Ecto neural progenitor cell (in vitro differentiated cells): ENCODE measurements at places on chromosomes 6 and 20.

GRCh38 chr6:169254456-169255316, 1.0 kb upstream of the THBS2 start:
- no peak for DNase-seq

DNA sequence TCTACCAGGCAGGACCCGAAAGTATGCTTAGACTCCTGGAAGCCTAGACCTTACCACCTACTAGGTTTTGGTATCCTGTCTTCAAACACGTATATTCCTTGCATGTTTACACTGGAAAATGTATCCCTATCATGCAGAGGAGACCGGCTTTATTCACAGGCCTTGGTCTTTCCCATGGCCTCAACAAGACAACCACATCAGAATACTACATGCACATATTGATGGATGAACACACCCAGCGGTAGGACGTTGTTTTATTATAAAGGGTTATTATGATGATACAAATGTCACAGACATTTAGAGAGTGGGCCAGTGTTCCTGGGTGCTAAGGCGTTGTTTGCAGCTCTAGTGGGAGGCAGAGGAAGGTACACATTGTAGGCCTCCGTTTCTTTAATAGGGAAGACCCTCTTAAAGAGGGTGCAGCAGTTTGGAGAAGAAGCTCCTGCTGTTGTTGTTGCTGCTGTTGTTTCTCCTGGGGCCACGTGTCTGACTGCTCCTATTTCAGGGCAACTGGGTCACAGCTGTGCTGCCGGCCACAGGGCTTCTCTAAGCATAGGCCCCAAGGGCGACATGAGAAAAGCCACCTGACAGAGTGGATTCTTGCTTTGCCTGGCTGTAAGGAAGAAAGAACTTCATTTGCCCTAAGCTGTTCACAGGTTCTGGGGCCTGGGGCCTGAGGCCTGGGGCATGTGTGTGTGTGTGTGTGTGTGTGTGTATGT, 98.3 kb upstream of the SASH1 start:
- peak; percentile 47 for DNase-seq

GRCh38 chr20:62651285-62652021, 9.2 kb downstream of the SLCO4A1 start:
- no peak for DNase-seq

DNA sequence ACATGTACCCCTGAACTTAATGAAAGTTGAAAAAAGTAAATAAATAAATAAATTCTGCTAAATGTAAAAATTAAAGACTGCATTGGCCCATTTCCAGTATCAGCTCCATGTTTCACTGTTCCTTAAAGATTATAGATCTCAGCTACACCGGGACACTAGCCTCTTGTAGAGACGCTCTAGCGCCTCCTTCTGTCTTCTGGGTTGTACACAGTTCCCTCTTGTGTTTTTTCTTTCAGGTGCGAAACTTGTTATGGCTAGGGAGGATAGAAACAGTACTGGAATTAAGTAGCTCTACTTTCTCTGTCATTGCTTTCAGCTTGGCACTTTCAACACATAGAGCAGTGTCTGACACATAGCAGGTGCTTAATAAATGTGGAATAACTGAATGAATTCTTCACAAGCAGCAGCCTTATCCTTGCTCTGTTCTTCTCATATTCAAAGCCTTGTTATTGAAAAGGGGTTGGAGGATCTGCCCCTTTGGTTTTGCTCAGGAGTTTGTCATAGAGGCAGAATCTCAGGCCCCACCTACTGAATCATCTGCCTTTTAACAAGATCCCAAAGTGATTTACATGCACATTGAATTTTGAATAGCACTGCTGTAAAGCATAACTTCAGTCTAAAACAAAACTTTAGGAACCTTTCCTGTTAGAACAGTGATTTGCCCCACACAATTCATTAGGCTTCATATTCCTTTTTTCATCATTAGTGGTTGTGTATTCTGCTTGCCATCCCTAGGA, 92.3 kb downstream of the FIG4 start:
- no peak for DNase-seq

- DNase-seq, result no peak
Measured at GRCh38 chr20:37254114-37254878, 7.3 kb downstream of the GHRH start.

DNA sequence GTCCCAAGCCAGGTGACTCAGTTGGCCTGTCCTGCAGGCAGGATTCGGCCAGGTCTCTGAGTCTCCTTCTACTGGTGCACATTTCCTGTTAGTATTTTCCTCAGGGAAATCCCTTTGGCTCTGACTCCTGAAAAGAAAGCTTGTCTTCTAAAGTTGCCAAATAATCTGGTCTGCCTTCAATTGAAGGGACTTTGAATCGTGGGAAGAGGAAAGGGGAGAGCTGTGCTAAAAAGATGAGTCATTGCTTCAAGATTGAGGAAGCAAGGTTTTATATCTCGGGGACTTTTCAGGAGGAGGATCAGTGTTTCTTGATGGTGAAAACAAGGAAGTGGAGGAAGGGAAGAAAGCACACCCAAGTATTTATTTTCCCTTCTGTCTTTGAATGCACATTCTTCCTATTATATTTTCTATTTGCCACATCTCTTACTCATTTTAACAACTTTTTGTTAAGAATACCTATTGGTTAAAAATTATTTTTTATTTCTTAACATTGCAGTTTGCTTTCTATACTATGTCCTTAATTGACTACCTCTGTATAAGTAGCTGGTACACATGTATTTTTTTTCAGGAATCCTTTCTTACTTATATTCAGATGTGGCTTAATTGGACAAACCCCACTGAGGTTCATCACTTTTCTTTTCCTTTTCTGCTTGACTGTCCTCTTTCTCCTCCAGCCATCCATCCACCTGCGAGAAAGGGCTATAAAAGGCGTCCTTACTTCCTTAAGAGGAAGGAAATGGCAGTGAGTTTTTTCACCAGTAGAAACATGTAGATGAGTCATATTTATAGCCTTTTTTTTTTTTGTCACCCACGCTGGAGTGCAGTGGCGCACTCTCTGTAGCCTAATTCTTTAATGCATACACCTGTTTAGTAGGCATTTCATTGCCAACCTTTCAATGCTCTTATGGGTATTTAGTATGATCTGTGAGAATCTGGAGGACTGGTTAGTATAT, 15.0 kb upstream of the IFNGR1 start:
- no peak for DNase-seq

DNA sequence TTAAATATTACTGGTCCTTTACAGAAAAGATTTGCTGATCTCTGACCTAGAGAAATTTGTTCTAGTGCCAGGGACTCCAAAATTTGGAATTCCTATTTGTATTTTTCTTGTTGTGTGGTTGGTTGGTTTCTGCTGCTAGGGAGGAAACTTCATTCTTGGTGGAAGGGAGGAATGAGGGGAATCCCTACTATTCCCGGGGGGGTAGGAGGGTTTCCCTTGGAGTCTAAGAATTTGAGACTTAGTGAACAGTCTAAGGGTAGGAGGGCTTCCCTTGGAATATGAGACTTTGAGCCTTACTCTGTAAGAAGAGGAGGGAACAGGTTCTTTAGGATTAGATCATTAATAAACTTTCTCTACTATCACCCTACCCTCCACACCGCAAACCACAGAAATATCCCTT, 67.1 kb upstream of the ADGRF1 start:
- DNase-seq, result no peak

- DNase-seq, result no peak
Measured at GRCh38 chr6:111461860-111462259, 21.2 kb downstream of the REV3L start.

- DNase-seq, result no peak
Measured at GRCh38 chr6:26121141-26122004, 34.1 kb downstream of the HFE start.

GRCh38 chr6:115287467-115287866, 773.2 kb downstream of the FRK start:
- DNase-seq, result no peak

GRCh38 chr6:37105148-37106050, 64.6 kb upstream of the PIM1 start:
- no peak for DNase-seq

GRCh38 chr20:47412083-47412482, 55.6 kb upstream of the ZMYND8 start:
- no peak for DNase-seq

GRCh38 chr6:138086573-138087196, 20.5 kb downstream of the PERP start:
- no peak for DNase-seq

DNA sequence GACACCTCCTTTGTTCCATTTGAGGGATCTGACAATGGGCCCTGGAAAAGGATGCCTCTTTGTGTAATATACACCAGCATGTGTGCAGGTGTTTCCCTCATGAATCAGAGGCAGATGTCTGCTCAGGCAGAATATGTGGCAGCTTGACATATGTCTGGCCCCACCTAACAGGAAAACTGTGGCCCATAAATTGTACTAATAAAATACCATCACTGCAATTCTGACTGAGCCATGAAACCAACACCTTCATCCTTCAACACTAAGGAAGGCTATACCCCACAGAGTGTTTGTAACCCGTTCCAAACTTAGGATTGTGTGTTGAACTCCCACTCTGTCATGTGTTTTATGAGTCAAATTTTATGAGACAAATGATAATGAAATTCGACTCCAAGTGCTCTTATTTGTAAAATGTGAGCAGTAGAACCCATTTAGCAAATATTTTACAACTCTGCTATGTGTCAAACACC, 22.7 kb downstream of the LAMA4 start:
- DNase-seq, result no peak

DNA sequence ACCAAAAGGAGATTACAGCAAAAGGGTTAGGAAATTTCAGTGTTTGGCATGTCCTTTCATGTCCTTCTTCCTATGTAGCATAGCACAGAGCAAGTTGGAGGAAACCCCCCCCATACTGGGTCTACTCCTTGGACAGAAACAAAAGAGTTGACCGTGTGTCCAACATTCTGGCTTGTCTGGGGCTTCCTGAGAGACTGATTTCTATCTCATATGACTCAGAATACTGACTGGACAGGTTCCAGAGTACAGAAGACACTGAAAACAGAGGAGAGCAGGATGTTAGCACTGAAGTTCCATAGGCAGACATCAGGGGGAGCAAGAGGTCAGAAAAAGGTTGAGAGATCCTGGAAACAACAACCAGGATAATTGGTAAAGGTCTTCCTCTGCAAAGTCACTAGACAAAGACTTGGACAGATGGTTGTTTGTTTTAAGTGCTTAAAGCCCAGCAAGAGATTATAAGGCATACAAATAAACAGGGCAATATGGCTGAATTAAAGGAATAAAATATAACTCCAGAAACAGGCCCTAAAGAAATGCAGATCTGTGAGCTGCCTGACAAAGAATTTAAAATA, 48.4 kb downstream of the USP49 start:
- DNase-seq, result peak; percentile 56

GRCh38 chr6:79911992-79912391, 35.4 kb downstream of the ELOVL4 start:
- DNase-seq, result no peak

- DNase-seq, result no peak
Measured at GRCh38 chr6:139449611-139450000, 75.2 kb upstream of the CITED2 start.

GRCh38 chr6:56314683-56315523, 67.5 kb upstream of the COL21A1 start:
- no peak for DNase-seq

DNA sequence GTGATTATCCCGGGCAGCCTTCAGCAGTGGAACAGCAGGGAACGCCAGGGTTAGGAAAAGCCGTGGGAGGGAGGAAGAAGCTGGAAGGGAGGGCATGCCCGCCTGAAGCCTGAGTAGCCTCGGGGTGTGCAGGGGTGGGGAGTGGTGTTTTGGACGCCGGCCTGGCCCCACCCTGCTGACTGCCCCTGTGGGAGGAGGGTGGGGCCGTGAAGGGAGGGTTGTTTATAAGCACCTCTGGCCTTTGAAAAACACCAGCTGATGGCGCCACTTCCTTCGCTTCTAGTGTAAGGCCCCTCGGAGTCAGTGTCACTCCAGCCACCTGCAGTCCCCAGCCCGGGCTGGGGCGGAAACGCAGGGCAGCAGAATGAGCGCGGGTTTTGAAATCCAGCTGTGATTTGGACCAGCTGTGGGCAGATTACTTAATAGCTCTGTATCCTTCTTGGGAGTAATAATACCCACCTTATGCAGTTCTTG, 52.8 kb upstream of the BMP6 start:
- peak; percentile 73 for DNase-seq

DNA sequence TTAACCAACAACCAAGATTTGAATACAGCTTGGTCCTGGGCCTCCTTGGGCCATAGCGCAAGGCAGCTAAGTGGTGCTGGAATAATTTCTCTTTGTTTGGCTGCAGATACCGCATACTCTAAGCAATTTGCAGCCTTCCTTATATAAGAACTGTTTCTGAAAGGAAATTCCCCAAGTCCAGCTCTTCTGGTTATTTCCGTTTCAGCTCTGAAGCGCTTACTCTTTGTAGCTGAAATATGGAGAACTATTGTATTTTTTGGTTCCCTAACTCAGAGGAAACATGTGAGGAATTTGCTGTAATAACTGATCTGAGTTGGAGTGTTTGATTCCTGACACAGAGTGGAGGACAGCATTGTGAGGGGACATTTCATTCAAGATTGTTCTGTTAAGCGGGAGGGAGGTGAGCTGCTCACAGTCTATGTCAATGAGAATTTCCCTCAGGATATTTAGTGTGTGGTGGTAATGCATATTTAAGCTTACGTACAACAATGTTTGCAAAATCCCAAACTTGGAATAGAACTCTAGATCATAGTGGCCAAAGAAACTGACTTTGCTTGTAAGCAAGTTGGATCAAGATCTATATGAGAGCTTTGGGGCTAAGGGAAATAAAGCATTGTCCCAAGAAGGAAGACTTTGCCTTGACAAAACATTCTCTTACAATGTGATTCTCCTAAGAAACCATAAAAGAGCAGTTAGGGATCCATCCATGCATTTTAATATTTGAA, 576.6 kb upstream of the FLRT3 start:
- no peak for DNase-seq

GRCh38 chr6:158049055-158050028, 67.7 kb downstream of the SYNJ2 start:
- DNase-seq, result peak; percentile 50

DNA sequence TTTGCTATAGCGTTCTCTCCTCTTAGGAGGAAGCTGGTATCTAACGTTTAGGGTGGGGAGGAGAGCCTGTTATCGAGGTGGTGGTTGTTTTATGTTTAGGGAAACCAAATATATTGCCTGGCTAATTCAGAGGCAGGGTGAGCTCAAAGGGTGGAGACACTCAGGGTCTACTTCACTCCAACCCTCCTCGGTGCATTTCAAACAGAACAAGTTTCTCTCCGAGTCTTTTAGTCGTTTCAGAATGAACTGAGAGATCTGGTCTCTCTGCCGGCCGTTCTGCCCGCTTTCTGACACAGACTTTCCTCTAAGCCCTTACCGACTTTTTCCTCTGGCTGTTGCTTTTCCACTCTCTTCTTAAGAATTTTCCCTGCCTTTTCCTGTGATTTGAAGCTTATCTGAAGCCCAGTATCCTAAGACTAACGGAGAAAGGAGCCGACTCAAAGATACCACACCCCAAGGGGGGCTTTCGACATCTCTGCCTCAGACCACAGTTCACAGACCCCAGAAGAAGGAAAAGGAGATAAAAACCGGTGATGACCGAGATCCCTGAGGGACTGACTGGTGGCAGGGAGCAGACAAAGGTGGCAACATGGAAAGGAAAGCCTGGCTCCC, 865 bp downstream of the STK38 start:
- peak; percentile 46 for DNase-seq
